NCI-H226 (cell line): ENCODE measurements at places on chromosomes 4 and X.

DNA sequence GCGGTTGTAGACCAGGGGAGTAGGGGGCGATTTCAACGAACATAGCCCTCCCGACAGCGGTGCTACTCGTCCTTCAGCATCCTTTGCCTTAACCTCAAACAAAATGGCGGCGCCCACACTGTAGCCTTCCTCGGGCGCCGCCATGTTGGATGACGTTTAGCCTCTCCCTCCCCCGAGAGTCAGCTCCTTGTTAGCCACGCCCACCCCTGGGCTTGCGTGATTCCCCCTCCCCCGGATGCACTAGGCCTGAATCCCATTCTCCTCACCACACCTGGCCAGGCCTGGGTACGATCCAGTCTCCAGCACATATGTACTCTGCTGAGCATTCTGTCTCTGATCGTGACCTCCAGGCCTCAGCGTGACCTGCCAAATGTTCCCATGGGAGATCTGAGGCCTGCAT, 49.0 kb upstream of the ZNF157 start:
- peak; percentile 3 for DNase-seq

GRCh38 chr4:12889054-12889453, 595.1 kb downstream of the RAB28 start:
- peak; percentile 57 for DNase-seq

- no peak for DNase-seq
Measured at GRCh38 chrX:16096141-16096540, 27.2 kb upstream of the GRPR start.

GRCh38 chr4:16691450-16691849, 207.0 kb downstream of the LDB2 start:
- DNase-seq, result no peak

DNA sequence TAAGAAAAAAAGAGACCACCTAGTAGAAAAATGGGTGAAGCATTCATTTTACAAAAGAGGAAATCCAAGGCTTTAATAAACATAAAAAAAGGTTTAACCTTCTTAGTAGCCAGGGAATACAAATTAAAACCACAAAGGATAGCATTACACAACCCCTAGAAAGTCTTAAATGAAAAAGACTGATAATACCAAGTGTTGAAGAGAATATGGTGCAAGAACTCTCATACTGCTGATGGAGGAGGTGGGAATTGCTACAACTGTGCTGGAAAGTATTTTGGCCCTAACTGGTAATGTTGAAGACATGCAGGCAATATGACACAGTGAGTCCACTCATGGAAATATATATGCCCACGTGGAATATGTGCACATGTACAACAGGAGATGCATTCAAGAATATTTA, 22.5 kb downstream of the ZNF41 start:
- no peak for DNase-seq

DNA sequence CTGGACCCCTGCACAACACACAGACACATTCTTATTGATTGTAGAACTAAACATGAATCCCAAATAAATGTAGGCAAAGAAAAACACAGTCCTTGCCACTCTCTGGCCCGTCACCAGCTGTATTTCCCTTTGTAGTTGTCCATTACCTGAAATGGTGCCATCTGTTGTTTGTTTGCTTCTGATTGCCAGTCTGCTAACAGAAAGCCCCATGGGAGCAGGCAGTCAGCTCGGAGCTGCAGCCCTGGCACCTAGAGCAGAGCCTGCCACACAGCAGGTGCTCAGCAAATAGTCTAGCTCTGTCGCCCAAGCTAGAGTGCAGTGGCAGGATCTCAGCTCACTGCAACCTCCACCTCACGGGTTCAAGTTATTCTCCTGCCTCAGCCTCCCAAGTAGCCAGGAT, 28.9 kb downstream of the CPLX1 start:
- no peak for DNase-seq

GRCh38 chr4:62232814-62233213, 1032.7 kb downstream of the ADGRL3 start:
- no peak for DNase-seq

DNA sequence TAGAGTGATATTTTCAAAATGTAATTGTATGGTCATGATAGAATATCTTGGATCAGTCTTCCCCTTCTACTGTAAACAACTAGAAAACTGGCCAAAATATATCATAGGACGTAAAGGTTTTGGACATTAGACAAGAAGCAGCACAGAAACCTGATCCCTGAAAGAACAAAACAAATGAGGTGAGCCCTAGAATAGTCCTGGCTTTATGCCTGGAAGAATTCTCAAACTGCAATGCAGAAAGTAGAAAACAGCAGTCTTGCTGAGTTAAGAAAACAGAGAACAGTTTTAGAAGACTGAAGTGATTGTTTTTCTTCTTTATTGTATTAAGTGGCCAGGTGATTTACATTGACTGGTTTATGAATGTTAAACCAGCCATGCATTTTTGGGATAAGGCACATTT, 19.5 kb downstream of the NSUN7 start:
- DNase-seq, result no peak

- no peak for DNase-seq
Measured at GRCh38 chr4:75708218-75708691, 16.1 kb upstream of the USO1 start.

- DNase-seq, result no peak
Measured at GRCh38 chr4:166655231-166655630, 579.1 kb downstream of the SPOCK3 start.

- no peak for DNase-seq
Measured at GRCh38 chr4:169263791-169264392, 6.9 kb downstream of the SH3RF1 start.

GRCh38 chrX:48696909-48697727, 584 bp downstream of the SUV39H1 start:
- peak; percentile 23 for DNase-seq

DNA sequence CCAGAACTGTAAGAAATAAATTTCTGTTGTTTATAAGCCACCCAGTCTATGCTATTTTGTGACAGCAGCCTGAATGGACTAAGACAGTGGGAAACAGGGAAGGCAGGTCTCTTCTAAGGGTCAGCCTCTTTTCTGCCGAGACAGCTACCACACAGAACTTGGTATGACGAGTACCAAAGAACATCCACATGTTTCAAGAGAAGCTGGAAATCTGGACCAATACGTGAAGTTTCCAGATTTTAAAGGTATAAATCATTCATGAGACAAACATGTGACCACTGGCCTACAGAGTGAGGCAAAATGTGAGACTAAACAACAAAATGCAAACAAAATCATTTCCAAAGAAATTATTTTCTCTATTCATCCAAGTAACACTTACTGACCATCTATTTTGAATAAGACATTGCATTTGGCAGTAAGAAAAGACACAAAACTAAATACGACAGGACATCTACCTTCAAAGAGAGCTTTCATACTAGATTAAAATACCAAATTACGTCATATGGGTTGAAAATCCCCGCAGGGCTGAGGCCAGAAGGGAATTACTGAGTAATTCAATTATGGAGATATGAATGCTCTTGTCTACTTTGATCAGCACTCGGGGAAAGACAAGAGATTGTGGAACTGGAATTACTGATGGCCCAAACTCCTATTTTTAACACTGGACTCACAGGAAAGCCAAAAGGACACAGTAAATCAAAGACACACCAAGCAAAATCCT, 7.2 kb downstream of the SCARB2 start:
- DNase-seq, result no peak

GRCh38 chr4:19301527-19301926, 950.2 kb upstream of the SLIT2 start:
- no peak for DNase-seq

GRCh38 chrX:21870494-21870893, 14.7 kb downstream of the YY2 start:
- no peak for DNase-seq

GRCh38 chr4:138555584-138555983, 313.4 kb upstream of the SLC7A11 start:
- no peak for DNase-seq

GRCh38 chr4:46503739-46504138, 113.8 kb upstream of the GABRA2 start:
- DNase-seq, result no peak

DNA sequence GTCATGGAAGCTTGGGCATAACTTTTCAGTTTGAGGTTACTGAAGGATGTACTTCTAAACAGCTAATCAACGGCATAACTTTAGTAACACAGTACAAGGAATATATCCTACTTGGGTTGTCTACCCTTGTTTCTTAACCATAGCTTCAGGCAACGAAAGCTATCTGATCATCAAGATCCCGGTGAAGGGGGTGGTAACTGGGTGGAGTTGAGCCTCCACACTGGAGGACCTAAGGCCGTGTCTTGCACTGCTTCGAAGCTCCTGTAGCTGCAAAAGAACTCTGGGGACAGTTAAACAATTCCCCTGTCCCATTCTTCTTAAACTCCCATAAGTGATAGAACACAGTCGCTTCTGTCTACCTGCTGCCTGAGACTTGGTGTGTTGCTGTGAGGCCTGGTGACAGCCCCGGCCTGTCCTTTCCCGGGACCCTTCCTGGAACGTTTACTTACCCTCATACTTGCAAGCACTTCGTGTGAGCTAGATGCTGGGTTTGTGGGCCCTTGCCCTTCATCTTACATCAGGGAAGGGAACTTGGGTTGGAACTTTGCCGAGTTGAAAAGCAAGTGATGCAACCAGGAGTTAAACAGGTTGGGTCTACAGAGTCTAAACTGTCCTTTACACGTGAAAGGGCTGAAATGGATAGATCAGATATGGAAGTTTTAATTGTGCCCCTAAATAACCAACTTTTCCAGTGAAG, 5.8 kb upstream of the WDR1 start:
- no peak for DNase-seq

GRCh38 chrX:138082896-138083295, 517.0 kb downstream of the ZIC3 start:
- no peak for DNase-seq

- DNase-seq, result no peak
Measured at GRCh38 chrX:136779346-136779781, 1.4 kb downstream of the ARHGEF6 start.

DNA sequence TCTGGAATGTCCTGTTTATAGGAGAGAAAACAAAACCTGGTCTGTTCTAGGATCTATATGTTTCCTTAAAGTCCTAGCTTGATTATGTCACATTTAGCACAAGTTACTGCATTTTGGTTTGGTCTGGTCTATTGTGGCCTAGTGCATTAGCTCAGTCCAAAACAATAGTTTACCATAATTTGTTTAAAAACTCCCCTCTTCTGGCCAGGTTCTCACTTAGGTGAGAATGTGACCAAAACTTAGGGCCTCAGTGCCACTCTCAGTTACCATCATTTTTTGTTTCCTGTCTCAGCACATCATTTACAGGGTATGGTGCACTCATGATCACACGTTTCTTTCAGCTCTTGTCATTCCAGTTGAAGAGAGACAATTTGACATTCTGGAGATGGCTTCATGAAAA, 378.5 kb downstream of the KLHL4 start:
- DNase-seq, result no peak

- DNase-seq, result peak; percentile 98
Measured at GRCh38 chr4:1727117-1728031, 6.1 kb downstream of the TACC3 start.

DNA sequence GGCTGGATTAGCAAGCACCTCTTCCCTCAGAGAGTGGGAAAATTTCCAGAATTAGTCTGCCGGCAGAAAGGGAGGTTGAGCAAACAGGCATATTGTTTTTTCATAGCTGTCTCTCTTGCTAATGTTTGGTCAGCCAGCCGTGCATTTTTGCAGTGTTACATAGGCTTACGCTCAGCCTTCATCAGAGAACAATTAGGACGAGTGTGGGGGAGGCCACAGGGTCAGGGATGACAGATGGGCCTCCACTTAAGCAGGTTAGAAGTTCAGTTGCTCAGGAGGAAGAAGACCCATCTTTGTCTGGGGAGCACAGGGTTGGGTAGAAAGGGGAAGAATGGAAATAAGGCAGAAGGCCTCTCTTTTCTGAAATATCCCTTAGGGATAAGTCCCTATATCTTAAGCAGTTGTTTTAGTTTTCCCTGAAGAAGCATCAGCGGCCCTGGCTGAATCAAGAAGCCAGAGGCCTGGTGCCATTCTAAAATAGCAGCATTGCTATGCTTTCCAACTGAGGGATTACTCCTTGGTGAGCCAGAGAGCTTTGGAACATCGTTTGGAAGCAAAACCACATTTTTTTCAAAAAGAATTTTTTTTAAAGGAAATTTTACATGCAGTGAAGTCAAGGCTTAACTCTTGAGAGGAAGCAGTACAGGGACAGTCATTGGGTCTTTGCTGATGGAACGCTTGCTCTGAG, 118.8 kb downstream of the SMIM20 start:
- peak; percentile 83 for DNase-seq

- DNase-seq, result peak; percentile 39
Measured at GRCh38 chr4:47315346-47315745, 148.2 kb downstream of the COMMD8 start.

- DNase-seq, result no peak
Measured at GRCh38 chr4:123378794-123379193, 17.8 kb upstream of the SPRY1 start.

DNA sequence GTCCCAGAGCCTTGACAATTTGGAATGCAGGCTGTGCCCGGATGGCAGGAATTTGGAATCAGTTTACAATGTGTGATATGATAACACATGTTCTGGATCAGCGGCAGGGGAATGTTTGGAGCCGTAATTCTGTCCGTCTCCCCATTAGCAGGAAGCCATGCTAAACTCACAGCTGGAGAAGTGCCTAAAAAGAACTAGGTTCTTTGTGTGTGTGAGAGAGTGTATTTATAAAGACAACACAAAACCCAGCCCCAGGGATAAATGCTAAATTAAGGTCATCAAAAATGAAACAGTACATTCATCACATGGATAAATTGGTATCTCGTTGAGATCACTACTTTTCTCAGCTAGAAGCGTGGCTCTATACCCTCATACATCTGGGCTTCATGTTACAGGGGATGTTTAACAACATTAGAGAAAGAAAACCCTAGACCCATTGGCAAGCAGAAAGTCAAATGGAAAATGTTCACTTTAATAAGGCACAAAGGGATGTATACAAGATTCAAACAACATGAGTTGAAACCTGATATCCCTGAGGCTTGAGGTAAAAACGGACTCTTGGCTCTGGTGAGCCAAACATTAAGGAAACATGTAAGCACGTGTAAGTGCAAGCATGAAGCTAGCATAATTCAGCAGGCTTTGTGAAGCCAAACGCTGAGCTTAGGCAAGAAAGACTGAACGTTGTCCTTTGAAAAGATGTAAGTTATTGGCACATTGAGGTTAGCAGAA, 18.0 kb upstream of the TMEM131L start:
- DNase-seq, result no peak

- no peak for DNase-seq
Measured at GRCh38 chrX:75547783-75548182, 24.9 kb upstream of the ZDHHC15 start.

DNA sequence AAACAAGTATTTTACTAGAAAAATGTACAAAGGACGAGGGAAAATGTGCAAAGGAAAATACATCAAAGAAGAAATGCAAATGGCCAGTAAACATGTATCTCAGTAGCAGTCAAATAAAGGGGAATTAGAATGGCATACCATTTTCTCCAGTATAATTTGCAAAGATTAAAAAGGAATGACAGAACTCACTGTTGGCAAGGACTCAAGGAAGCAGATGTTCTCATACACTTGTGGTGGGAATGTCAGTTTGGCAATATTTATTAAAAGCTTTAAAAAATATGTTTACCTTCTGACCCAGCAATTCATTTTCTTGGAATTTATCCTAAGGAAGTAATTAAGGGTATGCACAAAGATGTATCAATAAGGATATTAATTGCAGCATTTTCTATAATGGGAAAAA, 7.6 kb downstream of the CLCN5 start:
- DNase-seq, result no peak
